CD8-positive, alpha-beta T cell (primary cell): ENCODE measurements at places on chromosomes 4 and X.

- DNase-seq, result no peak
Observed at GRCh38 chrX:77952173-77952572, 17.3 kb downstream of the PGAM4 start.

DNA sequence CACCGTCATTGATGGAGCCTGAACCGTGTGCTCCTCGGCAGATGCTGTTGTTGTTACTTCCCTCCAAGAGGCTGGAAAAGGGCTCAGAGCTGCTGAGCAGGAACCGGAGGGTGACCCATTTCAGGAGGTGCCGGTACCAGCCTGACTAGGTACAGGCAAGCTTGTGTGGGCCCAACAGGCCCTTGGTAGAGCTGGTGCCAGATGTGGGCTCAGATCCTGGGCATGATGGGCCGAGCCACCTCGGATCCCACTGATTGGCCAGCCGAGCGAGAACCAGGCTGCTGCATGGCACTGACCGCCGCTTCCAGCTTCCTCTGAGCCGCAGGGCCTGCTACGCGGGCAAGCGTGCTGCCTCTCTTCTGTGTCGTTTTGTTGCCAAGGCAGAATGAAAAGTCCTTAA, 33.7 kb downstream of the NOP14 start:
- DNase-seq, result no peak

DNA sequence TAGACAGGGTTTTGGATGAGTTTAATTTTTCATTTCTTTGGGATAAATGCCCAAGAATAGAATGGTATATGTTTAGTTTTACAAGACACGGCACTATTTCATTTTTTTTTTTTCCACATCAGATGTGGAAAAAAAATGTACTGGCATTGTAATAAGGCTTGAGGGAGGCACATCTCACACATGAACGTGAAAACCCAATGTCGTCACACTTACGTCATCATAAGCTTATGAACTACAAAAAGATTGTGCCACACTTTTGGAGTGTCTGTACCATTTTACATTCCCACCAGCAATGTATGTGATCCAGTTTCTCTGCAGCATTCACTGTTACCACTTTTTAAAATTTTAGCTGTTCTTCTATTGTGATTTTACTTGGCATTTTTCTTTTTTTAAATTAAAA, 74.2 kb downstream of the TAF1 start:
- no peak for DNase-seq

- peak; percentile 47 for DNase-seq
Observed at GRCh38 chr4:2298532-2298991, 36.7 kb upstream of the MXD4 start.
